ENCODE measurements at places on chromosomes 2 and 18.

DNA sequence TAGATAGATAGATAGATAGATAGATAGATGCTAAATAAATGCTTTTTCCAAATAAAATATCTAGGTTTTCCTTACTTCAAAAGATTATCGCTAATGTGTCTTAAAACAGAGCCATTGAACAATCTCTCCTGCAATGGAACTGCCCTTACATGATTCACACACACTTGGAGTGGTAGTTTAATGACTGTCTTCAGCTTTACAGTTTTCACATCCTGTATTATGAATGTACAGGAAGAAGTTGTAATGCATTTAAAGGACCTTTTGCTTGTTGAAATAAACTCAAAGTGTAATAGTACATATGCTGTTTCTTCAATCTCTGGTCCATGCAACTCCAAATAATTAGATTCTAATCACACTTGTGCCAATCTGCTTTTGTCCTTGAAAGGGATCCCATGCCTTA, 797.6 kb upstream of the CDH2 start:
- no peak for DNase-seq

DNA sequence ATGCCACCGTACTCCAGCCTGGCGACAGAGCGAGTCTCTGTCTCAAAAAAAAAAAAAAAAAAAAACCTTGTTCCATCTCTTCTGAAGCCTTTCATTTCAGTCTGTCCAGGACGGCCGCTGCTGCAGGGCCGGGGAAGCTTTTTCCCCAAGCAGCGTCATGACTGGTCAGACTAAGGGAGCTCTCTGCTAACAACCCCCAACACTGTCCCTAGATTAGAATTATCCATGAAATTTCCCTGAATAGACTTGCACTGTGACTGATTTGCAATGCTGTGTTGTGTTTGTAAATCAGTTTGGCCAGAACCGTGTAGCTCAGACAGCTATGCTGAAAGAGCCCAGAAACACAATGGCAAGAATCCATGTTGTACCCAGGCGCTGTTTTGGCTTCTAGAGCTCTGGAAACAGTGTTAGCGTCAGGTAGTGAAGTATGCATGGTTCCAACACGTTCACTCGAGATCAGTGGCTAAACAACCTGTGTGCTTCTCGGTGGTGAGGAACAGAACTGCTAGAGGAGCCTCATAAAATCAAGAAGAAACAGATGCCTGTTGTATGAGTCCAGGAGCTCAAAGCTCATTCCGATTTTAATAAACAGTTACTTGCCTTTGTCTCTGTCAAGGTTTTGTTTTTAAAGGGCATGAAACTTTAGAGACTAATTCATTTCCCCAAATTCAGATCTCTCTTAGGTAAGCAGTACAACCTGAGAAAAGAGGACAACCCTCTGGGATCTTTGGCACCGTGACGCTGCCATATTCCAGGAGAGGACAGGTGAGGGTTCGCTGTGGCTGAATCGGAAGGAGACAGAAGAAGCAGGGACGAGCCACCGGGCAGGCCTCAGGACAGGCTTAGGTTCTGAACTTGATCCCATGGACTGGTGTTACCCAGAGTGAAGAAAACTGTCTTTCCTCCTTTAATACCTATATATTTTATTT, 43.5 kb downstream of the GORASP2 start:
- DNase-seq: no peak

DNA sequence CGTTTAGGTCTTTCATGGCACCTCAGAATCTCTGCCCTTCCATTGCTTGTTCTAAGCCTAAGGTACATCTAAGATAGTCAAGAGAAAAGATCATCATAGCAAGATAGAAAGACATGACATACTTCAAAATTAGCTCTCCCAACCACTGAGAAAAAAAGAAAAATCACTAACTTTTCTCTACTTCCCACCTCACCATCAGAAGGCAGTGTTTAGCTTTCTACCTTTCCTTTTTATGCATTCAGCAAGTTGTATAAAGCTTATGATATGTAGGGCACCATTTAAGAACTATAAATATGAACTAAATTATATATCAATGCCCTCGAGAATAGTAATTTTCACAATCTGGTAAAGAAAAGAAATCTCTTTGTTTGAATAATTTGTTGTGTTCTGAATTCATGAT, 331.8 kb upstream of the VWC2L start:
- no peak for DNase-seq

GRCh38 chr2:84491256-84491655, 25.0 kb upstream of the DNAH6 start:
- DNase-seq: no peak

GRCh38 chr2:151614606-151615306, 119.5 kb downstream of the NEB start:
- DNase-seq: no peak

DNA sequence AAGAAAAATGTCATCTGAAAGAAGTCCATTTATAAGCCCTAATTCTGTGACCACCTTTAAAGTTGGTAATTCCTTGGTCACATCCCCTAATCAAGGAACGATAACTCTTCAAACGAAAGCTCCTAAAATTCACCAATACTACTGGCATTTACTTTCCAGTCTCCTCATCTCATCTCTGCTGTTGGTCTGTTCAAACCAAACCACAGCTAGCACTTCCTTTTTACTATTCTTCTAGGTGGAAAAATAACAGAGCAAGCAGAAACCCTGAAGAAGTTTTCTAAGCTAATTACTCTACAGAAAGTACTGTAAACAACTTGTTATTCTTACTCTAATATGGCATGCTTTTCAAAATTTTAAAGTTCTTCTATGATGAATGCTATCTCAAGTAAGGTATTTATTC, 21.6 kb downstream of the TIA1 start:
- DNase-seq: no peak

DNA sequence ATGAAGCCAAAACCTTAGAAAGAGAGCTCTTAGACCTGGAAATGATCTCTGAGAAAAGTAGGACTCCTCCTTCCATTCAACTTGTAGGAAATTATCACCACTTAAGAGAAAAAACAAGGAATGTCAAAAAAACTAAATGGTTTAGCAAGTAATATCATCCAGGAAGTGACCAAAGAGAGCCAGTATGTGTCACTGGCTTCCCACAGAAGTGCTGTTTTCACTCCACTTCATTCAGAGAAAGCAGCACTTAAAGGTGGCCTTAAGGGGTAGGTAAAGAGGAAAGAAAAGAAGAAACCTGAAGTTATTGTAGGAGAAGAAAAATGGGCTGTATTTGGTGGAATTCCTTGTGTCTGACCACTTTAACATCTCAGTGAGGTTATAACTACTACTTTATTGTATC, 414.4 kb upstream of the ETAA1 start:
- DNase-seq: no peak

GRCh38 chr18:22066083-22066485, 103.3 kb upstream of the GATA6 start:
- DNase-seq: no peak

GRCh38 chr2:62409442-62409841, 96.6 kb downstream of the TMEM17 start:
- DNase-seq: no peak

DNA sequence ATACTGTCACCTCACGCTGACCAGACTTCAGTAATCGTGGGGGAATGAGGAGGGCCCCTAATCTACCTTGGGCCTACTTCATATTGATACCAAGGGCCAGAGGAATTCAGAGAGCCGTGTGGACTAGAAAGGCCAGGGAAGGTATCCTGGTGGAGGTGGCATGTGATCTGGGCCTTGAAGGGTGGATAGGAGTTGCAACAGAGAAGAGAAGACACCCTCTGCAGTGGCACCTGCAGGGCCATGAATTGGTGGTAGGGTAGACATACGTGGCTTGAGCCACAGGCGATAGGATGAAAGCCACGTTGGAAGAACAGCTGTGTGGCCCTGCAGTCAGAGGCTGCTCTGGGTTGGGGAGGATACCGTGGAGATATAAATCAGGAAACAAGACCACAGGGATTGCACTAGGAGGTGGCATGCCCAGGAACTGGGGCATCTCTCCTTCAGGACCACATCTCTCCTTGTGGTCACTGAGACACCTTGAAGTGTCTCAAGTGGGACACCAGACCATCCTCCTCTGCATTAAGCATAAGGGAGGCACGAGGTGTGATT, 141.4 kb downstream of the CYP26B1 start:
- DNase-seq: no peak

- DNase-seq: no peak
These were observed 21.9 kb downstream of the FAM124B start for GRCh38 chr2:224379986-224380385.

DNA sequence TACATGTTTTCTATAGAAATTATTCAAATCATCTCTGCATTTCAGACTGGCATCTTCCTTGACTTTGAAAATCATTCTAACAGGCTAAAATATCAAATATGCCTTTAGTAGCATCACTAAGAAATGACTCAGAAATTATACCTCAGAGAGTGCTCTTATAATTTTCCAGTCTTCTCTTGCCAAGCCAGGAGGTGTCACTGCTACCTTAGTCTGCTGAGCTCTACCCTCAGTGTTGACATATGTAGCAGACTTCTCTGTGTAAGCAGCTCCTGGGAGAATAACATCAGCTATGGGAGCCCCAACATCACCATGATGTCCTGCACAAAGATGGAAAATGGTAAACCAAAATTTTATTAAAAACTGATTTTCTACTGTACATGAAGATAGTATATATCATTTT, 31.6 kb downstream of the NDUFS1 start:
- no peak for DNase-seq

DNA sequence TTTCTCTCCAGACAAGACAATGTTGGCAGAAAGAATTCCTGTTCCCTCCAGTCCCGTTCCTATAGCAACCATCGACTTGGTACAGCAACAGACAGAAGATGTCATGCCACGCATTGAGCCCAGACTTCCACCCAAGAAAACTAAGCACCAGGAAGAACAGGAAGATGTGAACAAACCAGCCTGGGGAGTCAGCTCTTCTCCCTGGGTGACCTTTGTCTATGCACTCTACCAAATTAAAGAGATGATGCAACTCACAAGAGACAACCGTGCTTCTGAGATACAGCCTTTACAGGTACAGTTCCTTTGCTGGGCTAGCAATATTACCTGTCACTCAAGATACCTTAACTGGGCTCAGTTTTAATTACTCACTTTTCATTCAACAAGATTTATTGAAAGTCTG, 37.1 kb downstream of the NEMP2 start:
- DNase-seq: no peak

GRCh38 chr2:174931724-174932123, 73.5 kb downstream of the CHN1 start:
- DNase-seq: no peak

GRCh38 chr2:89837962-89838625, 1146.6 kb downstream of the RPIA start:
- DNase-seq: no peak

DNA sequence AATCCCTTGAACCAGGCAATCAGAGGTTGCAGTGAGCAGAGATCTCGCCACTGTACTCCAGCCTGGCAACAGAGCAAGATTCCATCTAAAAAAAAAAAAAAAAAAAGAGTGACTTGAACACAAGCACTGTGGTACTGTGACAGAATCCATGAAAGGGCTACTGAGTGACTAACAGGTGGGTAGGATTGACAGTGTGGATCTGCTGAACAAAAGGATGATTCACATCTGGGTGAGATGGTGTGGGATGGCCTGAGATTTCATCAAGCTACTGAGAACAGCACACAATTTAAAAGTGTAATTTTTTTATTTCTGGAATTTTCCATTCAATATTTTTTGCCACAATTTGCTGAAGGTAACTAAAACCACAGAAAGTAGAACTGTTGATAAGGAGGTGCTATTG, 13.3 kb upstream of the SP3 start:
- no peak for DNase-seq

DNA sequence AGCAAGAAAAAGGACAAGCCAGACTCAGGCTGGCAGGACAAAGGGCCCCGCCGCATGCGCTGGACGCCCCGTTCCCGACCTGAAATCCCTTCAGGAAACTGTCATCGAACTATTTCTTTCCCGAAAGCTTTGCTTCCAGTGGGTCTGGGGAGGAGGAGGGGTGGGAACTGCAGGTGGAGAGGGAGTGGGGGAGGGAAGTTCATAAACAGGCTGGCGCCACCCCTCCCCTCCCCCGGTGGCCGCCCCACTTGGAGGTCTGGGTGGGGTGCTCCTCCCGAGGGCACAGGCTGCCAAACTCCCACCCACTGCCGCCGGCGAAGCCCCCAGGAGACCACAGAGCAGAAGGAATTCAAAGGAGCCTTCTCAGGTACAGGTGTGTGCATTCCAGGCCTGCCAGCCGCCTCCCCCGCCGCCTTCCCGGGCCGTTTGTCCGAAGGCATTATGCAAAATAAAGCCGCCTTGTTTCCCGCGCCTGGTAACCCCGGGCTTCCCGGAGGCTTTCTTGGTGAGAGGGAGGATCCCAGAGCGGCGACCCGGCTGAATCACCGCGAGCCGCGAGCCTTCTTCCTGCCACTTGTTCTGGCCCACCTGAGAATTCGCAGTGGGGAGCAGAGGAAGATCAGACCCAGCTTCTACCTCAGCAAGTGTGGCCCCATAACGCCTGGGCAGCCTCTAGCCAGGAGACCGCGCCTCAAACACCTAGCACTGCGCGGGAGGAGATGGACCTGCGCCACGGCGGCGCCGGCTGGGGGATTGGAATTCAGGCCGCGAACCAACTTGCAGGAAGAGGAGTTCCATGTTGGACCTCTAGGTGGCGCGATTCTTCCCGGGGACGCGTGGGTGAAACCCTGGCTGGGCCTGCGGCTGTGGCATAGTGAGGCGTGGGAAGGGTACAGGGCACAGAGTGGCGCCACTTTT, 101.9 kb downstream of the FOXI3 start:
- no peak for DNase-seq

DNA sequence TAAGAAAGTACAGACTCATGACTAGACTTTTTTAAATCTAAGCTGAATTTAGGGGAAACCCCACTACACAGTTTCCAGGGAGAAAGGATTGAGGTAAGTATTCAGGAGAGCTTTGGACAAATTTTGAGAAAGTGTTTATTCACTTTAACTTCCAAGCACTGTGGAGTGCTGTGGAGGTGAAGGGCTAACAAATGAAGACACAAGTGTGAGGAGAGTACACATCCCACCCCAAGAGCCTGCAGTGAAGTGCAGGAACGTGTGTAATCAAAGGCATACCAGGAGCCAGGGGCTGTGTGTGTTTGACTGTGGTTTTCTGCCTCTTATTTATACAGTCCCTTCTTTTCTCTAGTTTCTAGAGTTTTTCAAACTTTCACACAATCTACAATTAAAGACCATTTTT, 118.3 kb downstream of the CMPK2 start:
- DNase-seq: no peak

GRCh38 chr2:227848586-227848985, 22.8 kb upstream of the DAW1 start:
- DNase-seq: no peak

GRCh38 chr2:2848198-2848597, 517.1 kb upstream of the MYT1L start:
- no peak for DNase-seq
